ENCODE measurements at places on chromosomes 1 and 21.

- DNase-seq, result no peak
These were observed 27.8 kb downstream of the CBR1 start for GRCh38 chr21:36097427-36098181.

GRCh38 chr1:152034324-152034653, 2.5 kb downstream of the S100A11 start:
- DNase-seq, result no peak

GRCh38 chr1:235366286-235366685, 941 bp upstream of the TBCE start:
- DNase-seq, result no peak

DNA sequence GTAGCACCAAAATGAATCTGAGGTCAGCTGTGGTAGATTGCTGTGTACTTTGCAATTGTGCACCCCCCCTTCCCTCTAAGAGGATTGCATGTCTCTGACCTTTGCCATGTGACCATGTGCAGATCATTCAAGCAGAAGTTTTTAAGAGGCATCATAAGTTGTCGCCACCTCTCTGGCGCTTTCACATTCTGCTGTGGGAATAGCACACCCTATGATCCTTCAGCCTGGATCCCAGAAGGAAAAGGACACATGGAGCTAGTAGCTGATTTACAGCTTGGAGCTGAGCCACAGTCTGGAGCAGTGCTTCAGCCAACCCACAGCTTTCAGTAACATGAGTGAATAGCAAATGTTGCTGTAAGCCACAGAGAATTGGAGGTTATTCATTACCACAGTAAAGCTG, 158.5 kb downstream of the TSEN15 start:
- peak; percentile 63 for DNase-seq
